Stimulated activated CD4-positive, alpha-beta T cell treated with anti-CD3 and anti-CD28 coated beads, Interleukin-4, amount 100 ng/mL, for 24 hours (primary cell): ENCODE measurements at places on chromosomes 5 and 9.

GRCh38 chr5:573976-574375 is 38.2 kb upstream of the CEP72 start:
- DNase-seq, result no peak

GRCh38 chr5:1527533-1528205 is 3.9 kb upstream of the LPCAT1 start:
- DNase-seq, result no peak

DNA sequence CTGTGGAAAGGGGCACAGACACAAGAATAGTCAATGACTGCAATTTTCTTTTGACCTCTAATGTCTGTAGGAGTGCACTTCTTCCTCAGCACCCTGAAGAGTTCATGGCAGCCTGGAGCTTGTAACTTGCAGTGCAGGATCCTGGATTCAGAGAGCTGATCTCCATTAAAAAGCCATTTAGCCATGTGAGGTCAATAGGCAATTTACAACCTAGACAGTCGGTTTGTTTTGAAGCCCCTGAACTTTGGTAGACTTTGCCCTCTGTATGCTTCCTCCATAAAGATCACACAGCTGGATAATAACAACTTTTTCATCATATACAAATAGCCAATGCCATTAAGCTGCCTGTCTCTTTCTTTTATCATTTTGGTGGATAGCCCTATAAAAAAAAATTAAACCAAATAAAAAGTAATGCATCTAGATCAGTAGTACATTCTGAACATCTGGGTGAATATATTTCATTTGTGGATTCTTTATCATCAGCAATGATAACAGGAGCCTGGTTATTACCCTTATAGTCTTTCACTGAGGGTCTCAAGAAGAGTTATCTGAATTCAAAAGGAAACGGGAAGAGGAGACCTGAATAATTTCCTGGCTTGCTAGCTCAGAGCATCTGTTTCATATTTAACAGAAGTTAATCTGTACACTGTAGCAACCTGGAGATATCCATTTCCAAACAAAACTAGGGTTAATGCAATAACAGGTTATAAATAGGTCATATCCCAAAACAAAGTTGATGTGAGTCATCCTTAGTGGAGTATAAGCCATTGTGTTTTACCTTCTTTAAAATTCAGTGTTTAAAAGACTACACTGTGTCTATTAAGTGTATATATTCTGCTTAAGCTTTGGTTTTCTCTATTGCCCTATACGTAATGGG is 193.8 kb upstream of the ACTBL2 start:
- DNase-seq, result no peak

GRCh38 chr5:30572279-30572678 is 621.2 kb upstream of the CDH6 start:
- DNase-seq, result no peak

- no peak for DNase-seq
These were observed 305.4 kb upstream of the IRX2 start for GRCh38 chr5:3056866-3057265.

- peak; percentile 74 for DNase-seq
These were observed 95.8 kb upstream of the ANKRD55 start for GRCh38 chr5:56328753-56329560.

GRCh38 chr9:124248066-124248465 is 9.7 kb upstream of the NEK6 start:
- no peak for DNase-seq

DNA sequence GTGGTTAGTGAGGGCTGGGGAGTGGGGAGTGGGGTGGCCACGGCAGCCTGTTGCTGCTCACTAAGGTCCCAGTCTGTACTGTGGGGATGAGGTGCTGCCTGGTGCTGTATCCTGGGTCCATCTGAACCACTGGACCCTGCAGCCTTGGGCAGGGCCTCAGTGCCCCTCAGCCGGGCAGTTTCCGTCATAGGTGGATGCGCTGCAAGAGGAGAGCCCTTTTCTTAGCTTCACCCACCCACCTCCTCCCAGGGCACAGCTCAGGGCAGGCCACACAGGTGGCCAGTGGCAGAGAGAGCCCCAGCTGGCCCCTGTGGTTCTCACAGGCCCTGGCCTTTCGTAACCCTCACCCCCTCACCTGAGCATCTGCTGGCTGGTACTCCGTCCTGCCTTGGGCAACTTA is 46.2 kb downstream of the WNK2 start:
- DNase-seq, result no peak

- DNase-seq, result no peak
These were observed 10.1 kb upstream of the NEURL1B start for GRCh38 chr5:172630986-172631385.

- no peak for DNase-seq
These were observed 301.1 kb downstream of the EFNA5 start for GRCh38 chr5:107369622-107370021.

- no peak for DNase-seq
These were observed 45.7 kb downstream of the STOM start for GRCh38 chr9:121324316-121324715.

GRCh38 chr9:84139296-84140070 is 158.9 kb downstream of the RMI1 start:
- no peak for DNase-seq

GRCh38 chr5:114010362-114010761 is 351.5 kb upstream of the KCNN2 start:
- no peak for DNase-seq

DNA sequence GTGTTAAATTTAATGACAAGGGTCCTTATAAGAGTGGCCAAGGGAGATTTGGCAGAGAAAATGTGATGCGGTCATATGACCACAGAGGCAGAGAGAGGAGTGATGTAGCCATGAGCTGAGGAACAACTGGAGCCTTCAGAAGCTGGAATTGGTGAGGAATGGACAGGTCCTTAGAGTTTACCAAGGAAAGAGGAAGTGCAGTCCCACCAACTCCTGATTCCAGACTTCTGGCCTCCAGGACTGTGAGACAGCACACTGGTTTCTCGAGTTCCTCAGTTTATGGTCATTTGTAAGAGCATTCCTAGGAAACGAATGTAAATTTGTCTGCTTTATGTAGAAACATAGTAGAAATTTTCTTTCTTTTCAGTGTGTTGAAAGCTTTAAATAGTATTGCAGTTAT is 410.1 kb downstream of the CDH18 start:
- no peak for DNase-seq

GRCh38 chr5:170173227-170173626 is 59.6 kb upstream of the C5orf58 start:
- no peak for DNase-seq

DNA sequence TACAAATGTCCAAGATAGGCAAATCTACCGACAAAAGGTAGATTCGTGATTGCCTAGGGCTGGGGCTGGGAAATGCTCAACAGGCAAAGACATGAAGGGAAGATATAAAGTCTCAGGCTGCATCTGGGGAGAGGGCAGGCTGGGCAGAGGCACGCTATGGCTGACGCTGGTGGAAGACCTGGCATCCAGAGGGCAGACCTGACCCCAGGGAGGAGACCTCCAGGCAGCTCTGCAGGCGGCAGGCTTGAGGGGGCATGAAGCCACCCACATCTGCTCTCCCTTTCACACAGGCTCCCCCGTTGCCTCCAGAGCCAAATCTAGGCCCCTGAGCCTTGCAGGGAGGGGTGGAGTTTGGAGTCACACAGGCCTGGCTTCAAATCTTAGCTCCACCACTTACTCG is 145.5 kb downstream of the PAX5 start:
- DNase-seq, result no peak

GRCh38 chr9:116589392-116590354 is 97.4 kb upstream of the TRIM32 start:
- peak; percentile 4 for DNase-seq

DNA sequence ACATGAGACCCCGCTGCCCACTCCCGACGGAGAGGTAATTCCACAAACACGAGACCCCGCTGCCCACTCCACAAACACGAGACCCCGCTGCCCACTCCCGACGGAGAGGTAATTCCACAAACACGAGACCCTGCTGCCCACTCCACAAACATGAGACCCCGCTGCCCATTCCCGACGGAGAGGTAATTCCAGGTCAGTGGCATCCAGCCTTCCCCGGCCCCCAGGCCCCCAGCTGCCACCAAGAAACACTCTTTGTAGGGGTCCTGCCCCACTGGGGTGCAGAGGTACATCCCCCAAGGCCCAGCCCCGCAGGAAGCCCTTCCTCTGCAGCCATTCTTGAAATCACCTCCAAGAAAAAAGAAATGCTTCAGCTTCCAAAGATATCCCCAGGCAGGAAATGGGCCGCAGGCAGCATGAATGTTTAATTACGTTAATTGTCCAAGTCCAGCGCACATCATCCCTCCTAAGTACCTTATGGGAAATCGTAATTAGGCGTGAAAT is 115.9 kb downstream of the ADAMTS2 start:
- no peak for DNase-seq

- no peak for DNase-seq
These were observed 2.6 kb upstream of the NSD1 start for GRCh38 chr5:177131019-177131320.

DNA sequence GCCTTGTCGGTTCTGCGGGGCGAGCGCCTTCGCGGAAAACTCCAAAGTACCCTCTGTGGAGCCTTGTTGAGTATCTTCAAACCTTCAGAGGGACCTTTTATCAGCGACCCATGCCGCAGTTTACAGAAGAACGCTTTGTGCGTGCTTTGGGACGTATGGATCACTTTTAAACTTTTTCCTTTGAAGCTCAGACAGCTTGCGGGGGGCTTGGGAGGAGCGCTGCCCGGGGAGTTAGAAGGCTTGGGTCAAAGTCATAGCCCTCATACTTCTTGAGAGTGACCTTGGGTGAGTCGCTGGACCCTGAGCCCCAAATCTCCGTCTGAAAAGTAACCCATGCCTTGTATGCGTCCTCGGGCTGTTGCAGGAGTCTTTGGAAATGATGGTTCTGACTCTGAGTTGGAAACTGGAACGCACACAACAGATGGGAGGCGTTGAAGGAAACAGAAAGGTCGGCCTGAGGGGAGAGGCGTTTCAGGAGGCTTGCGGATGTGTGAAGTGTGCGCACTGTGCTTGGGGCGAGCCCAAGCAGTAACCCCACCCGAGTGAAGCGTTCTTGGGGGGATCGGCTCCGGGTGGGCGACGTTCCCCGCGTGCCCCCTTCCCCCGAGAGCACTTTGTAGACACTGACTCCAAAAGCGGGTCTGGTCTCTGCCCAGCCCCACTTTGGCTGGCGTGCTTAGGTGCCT is 661 bp upstream of the SLC25A51 start:
- DNase-seq, result peak; percentile 4

DNA sequence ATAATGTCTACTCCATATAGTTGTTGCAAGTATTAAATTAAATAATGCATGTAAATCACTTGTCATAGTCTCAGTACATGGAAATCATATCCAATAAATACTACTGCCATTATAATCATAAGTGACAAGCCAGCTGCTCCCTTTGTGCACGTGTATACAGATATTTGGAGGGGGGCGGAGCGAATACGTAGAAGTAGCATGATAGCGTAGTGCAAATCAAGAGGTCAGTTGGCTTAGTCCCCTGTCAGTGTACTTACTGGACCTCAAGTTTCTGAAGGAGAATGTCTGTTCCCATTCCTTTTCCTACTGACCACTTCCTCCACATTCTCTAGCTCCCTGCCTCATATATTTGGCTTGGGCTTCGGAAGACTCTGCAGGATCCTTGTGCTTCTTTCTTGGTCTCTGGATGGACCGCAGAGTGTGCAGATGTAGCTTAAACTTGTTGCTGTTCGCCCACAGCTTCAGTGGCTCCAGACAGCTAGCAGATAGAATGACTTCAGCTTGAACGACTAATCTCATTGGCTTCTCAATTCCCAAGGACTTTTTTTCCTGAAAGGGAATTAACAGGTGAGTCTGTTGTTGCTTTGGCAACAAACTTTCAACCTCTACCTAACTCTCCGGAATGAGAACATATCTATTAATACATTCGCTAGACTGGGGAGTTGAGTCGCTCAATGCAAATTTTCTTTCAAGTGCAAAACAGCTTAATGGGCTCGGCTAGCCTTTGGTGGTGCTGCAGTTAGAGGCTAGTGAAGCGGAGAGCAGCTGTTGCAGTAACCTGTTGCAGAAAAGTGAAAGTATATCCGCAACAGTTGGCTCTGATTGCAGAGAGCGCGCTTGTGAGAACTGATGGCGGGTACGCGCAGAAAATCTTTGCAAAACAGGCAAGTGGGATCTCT is at the start of gene PCDHB1:
PCDHB1 (plus strand) TSS at position 753 of the 899 bp plus-strand sequence; CDS start at position 850, 97 bp downstream.
- DNase-seq, result no peak

DNA sequence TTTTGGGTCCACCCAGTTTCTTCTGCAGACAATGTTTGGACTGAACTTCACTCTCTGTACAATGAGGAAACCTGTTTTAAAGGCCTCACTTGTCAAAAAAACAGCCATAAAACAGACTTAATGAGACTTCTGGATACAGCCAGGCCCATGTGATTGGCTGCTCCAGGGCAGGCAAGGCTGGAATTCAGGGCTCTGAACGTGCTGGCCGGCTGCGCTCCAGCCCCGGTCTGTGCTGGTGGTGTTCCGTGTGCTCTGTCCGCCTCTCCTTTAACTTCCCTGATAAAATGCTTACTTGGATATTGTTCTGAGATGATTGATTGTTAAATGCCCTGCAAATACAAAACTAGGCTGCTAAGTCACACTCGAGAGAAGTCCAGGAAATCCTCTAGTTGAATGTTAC is 131.2 kb upstream of the KLF4 start:
- DNase-seq, result no peak

- no peak for DNase-seq
These were observed 61.3 kb upstream of the STXBP1 start for GRCh38 chr9:127550751-127551150.
